Memory B cell (primary cell): ENCODE measurements at places on chromosomes 16 and 17.

DNA sequence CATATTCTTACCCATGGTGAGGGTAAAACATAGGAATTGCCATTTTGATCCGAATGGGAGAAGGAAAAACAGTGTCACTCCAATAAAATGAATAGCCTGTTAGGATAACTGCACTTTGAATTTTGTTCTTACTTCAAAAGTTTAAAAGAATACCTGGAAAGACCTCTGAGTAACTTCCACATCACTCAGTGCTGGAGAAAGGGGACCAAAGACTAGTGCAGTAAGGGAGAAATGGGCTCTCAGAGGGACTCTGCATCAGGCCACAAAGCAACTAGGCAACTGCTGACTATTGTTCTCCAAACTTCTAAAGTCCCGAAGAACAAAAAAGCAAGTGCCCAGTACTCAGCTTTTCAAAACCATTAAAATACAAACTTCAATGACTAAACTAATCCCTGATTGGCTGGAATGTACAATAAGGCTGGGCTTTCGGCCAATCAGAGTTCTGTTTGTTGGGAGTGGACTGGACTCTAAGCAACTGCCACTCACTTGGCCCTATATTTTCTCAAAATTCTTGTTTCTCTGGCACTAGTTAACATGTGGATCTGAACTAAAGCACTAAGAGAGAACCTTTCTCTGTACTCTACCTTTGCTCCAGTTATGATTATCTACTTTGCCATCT lies 6.2 kb downstream of the DNAJC7 start:
- DNase-seq = no peak
- peak overlapping the region; percentile 25 for H3K27ac ChIP-seq
- H3K27me3 ChIP-seq = no peaks in the 10 kb centered on the region
- peaks cover 39% of the 10 kb centered on the region for H3K4me1 ChIP-seq
- peaks cover 4% of the 10 kb centered on the region for H3K36me3 ChIP-seq

DNA sequence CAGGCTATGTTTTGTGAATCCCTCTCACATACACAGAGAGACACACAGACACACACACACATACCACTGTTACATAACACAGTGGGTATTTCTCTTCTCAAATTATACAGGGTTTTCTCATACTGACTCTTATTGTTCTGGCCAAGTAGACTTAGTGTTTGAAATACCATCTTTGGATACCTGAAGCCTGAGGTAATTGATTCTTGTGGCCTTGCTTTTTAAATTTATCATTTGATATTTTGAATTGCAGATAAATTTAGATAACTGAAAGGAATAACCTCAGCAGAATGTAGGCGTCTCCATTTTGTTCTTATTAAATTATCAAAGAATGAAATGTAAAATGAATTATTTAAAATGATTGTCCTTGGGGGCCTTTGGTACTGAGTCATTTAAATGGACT lies 223.8 kb downstream of the LGALS9B start:
- no peak overlapping the region for H3K27ac ChIP-seq
- H3K4me1 ChIP-seq = peaks cover 3% of the 10 kb centered on the region

GRCh38 chr16:21590287-21590686 lies 9.1 kb upstream of the METTL9 start:
- no peak overlapping the region for H3K4me3 ChIP-seq
- no peak for DNase-seq
- no peaks in the 10 kb centered on the region for H3K36me3 ChIP-seq
- peaks cover 2% of the 10 kb centered on the region for H3K4me1 ChIP-seq

DNA sequence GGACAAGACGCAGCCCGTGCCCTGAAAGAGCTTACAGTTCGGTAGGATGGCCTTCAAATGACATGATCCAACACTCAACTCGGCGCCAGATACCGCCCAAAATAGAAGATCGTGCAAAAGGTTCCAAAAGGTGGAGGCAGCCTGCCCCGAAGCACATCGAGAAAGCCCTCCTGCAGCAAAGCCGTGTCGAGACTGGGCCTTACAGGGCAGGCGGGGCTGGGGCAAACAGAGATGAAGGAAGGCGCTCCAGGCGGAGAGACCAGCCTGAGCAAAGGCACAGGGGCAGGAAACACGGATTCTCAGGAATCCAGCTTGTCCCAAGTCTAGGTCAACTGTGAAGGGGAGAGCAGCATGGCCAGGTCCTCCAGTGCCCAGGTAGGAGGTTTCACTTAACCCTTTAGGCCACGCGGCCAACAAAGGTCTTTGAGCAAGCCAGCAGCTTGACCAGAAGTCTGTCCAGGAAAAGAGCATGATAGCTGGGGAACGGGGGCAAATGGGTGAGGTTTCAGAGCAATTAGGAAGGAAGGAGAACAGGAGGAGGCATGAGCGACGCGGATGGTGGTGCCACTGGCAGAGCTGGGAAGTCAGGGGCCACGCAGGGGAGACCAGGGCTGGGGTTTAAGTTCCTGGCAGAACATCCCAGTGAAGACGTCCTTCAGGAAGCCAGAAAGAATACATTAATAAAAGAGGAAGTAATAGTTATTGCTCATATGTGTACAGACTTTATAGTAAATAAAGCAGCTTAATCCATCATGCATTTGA lies 21.2 kb upstream of the EIF1 start:
- peak overlapping the region; percentile 99 for H3K27ac ChIP-seq
- H3K27me3 ChIP-seq = no peaks in the 10 kb centered on the region
- no peak for DNase-seq
- H3K36me3 ChIP-seq = no peaks in the 10 kb centered on the region

DNA sequence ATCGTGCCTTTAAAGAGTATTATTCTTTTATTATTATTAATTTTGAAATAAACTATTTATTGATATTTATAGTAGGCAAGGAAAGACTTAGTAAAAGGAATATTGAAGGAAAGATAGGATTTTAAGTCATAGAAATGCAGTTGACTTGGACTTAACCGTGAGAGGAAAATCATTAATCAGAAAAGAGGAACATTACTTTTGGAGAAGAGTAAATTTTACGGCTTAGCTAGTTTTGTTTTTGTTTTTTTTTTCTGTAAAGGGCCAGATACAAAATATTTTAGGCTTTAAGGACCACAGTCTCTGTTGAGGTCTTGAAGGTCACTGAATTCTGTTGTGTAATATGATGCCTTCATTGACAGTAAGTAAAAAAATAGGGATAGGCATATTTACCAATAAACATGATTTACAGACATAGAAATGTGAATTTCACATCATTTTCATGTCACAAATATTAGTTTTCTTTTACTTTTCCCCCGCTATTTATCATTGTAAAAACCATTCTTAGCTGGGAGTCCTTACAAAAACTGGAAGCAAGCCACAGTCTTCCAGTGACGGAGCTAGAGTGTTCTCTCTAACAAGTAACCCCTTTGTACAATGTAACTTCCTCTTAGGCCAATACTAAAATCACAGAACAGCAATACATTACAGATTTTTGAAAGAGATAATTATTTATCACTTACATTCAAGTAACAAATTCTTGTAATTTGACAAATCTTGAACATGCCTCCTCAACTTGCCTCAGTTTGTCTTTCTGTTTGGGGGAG lies 2.3 kb upstream of the KCNJ16 start:
- H3K4me1 ChIP-seq = no peaks in the 10 kb centered on the region
- H3K27ac ChIP-seq = no peak overlapping the region
- no peaks in the 10 kb centered on the region for H3K27me3 ChIP-seq
- H3K36me3 ChIP-seq = no peaks in the 10 kb centered on the region
- no peak overlapping the region for H3K4me3 ChIP-seq

DNA sequence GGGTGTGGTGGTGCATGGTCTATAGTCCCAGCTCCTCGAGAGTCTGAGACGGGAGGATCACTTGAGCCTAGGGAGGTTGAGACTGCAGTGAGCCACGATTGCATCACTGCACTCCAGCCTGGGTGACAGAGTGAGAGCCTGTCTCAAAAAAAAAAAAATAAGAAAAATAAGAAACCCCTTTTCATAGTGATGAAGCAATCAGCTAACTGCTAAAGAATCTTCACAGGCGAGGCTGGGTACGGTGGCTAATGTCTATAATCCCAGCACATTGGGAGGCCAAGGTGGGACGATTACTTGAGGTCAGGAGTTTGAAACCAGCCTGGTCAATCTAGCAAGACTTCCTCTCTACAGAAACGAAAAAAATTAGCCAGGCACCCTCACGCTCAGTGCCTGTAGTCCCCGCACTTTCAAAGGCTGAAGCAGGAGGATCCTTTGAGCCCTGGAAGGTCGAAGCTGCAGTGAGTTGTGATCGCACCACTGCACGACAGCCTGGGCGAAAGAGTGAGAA lies 760 bp downstream of the SLFN12L start:
- no peak overlapping the region for H3K27ac ChIP-seq
- no peaks in the 10 kb centered on the region for H3K27me3 ChIP-seq
- H3K4me1 ChIP-seq = peaks cover 26% of the 10 kb centered on the region
- no peaks in the 10 kb centered on the region for H3K36me3 ChIP-seq

DNA sequence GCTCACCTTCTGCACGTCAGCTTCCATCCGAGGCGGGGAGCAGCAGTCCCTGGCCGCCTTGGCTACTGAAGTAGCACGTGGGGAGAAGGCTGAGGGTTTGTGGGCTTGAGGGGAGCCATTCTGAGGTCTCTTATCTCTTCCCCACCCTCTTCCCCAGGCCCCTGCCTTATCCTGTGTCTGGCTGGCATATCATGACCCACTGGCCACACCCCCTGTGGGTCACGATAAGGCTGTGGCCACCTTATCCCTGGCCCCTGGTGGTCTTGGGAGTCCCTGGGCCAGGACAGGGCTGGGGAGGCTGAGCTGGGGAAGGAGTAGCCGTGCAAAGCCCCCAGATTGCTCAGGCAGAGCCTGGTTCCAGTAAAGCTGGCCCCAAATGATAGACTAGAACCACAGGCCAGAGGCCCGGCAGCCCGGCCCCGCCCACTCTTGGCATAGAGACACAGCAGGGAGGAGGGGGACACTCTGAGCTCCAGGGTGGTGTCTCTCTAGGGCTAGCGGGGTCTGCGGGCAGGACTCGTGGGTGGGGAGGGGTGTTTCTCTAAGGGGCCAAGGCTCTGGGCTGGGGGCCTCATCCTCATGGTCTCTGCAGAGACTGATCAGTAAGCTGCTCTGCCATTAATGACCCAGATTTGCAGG lies 7.6 kb downstream of the SPNS2 start:
- DNase-seq = no peak
- peaks cover 16% of the 10 kb centered on the region for H3K4me1 ChIP-seq
- peaks cover 20% of the 10 kb centered on the region for H3K27me3 ChIP-seq
- no peaks in the 10 kb centered on the region for H3K36me3 ChIP-seq
- H3K27ac ChIP-seq = no peak overlapping the region
- H3K4me3 ChIP-seq = no peak overlapping the region

DNA sequence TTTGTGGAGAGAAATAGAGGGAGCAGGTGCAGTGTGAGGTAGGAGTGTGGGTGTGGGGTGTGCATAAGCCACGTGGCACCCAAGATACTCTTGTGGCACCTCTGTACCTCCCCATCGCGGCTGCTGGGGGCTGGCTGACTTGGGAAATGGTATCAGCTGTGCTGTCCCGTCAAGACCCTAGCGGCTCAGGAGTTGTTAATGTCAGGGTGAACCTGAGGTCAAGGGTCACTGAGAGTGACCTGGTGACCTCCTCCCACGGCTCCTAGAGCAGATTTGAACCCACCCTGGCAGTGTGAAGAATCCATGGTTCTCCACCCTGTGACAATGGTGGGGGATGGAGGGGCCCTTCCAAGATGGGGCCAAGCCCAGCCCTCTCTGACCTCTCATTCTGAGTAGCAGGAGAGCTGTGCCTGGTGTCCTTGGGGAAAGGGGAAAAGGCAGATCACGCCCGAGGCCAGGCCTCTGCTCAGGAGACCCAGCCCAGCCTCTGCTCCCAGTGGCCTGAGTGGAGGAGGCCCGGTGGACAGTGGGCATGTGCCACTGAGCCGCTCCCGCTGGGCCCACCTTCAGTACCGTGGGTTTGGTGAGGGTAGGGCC lies 3.0 kb upstream of the WFIKKN2 start:
- no peaks in the 10 kb centered on the region for H3K4me1 ChIP-seq
- peaks cover 22% of the 10 kb centered on the region for H3K27me3 ChIP-seq
- H3K27ac ChIP-seq = no peak overlapping the region
- H3K4me3 ChIP-seq = no peak overlapping the region
- DNase-seq = no peak

DNA sequence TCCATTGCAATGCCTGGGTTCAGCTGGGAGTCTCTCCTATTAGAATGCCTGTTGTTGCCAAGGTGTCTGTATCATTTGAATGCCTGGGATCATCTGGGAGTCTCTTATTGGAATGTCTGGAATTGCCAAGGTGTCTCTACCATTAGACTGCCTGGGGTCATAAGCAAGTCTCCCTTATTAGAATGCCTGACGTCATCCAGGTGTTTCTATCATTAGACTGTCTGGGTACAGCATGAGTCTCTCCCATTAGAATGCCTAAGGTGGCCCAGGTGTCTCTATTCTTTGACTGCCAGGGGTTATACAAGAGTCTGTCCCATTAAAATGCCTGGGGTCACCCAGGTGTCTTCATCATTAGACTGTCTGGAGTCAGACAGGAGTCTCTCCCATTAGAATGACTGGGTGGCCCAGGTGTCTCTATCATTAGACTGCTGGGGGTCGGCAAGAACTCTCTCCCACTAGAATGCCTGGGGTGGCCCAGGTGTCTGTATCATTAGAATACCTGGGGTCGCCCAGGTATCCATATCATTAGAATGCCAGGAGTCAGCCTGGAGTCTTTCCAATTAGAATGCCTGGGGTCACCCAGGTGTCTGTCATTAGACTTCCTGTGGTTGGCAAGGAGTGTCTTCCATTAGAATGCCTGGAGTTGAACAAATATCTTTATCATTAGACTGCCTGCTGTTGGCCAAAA lies 2274.0 kb downstream of the TP53TG3F start:
- no peaks in the 10 kb centered on the region for H3K4me1 ChIP-seq
- no peak overlapping the region for H3K27ac ChIP-seq
- H3K27me3 ChIP-seq = no peaks in the 10 kb centered on the region
- H3K36me3 ChIP-seq = no peaks in the 10 kb centered on the region

DNA sequence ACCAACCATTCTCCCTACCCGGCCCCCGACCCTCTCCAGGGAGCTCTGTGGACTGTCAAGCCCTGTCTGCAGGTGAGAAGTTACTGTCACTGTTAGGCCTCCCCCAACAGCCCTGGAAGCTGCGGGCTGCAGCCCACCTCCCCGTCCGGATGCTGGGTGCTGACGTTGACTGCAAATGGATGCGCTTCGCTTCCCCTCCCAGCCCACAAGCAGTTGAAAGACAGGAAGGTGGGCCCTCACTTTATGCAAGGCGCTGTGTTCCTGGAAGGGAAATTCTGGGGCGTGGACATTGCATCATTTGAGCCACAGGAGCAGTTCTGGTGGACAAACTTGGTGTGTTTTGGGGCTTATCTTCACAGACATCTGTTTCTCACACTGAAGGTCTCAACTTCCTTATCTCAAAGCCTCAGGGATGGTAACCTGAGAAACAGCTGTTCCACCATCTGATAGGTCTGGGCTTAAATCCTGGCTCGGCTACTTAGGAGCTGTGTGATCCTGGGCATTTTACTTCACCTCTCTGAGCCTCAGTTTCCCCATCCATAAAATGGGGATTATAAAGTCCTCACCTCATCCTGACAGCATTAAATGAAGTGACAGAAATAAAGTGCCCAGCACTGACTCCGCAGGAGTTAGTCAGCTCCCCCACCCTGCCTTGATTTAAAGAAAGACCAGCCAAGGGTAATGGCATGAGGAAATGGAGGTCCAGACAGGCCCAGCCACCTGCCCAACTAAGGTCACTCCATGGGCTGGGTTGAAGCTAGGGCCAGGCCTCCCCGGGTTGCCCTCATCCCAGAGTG lies 4.6 kb upstream of the DRC7 start:
- H3K36me3 ChIP-seq = no peaks in the 10 kb centered on the region
- H3K4me1 ChIP-seq = peaks cover 15% of the 10 kb centered on the region
- peak overlapping the region; percentile 88 for H3K27ac ChIP-seq
- DNase-seq = peak; percentile 27

- H3K27ac ChIP-seq = no peak overlapping the region
- peaks cover 2% of the 10 kb centered on the region for H3K4me1 ChIP-seq
Measured at GRCh38 chr16:1791256-1791942, 2.1 kb downstream of the IGFALS start.
